Regular cardiac myocyte (primary cell): ENCODE measurements at places on chromosomes 1 and 21. TPM values are rescaled to one million over a fixed set of nuclear protein-coding genes. Genes with fewer than 3 reads are reported as not detected.

Gene TFF2
- total RNA-seq: not detected in 2 replicates

Gene WDR4
- 7.6 and 15.1 TPM in 2 replicates for total RNA-seq

Gene SH2D1B
- total RNA-seq: not detected in 2 replicates

Gene GPR37L1
- total RNA-seq: not detected in 2 replicates

Gene CDK18
- total RNA-seq: 0.58 and 3.4 TPM in 2 replicates

Gene NMNAT1
- total RNA-seq: 19.9 and 20.6 TPM in 2 replicates

Gene INSRR
- total RNA-seq: under 0.01 TPM in 1 of 2 replicates, not detected in the other

Gene ANGPTL3
- not detected in 2 replicates for total RNA-seq

Gene G0S2
- total RNA-seq: 10.4 and 34.1 TPM in 2 replicates

Gene AMY1B
- total RNA-seq: not detected in 2 replicates

Gene RGS7
- total RNA-seq: 2.0 and 2.7 TPM in 2 replicates

Gene ACOT11
- 2.3 and 4.4 TPM in 2 replicates for total RNA-seq

Gene GJA9
- total RNA-seq: not detected in 2 replicates

Gene CYP4Z1
- total RNA-seq: not detected in 2 replicates

Gene OPN3
- 24.2 and 37.2 TPM in 2 replicates for total RNA-seq

Gene CSRP1
- 317 and 374 TPM in 2 replicates for total RNA-seq

Gene KRTAP11-1
- total RNA-seq: not detected in 2 replicates

Gene KRTAP13-2
- not detected in 2 replicates for total RNA-seq

Gene SEC16B
- 1.7 and 2.3 TPM in 2 replicates for total RNA-seq

Gene SELE
- under 0.01 TPM in 2 replicates for total RNA-seq

Gene RFX5
- 33.9 and 47.4 TPM in 2 replicates for total RNA-seq

Gene GSTM3
- 35.7 and 87.9 TPM in 2 replicates for total RNA-seq

Gene ERG
- total RNA-seq: 0.19 and 0.56 TPM in 2 replicates

Gene RGSL1
- not detected in 2 replicates for total RNA-seq

Gene CFAP74
- total RNA-seq: not detected in 2 replicates

Gene ALDH4A1
- total RNA-seq: 12.1 and 12.5 TPM in 2 replicates

Gene TTC24
- not detected in 2 replicates for total RNA-seq

Gene PRAMEF9
- total RNA-seq: not detected in 2 replicates

Gene PDXK
- total RNA-seq: 63.4 and 200 TPM in 2 replicates
